ENCODE measurements at places on chromosomes 1 and 21. TPM values are rescaled to one million over a fixed set of nuclear protein-coding genes. Genes with fewer than 3 reads are reported as not detected.

GRCh38 chr1:196214866-196215265, 393.4 kb downstream of the KCNT2 start:
- DNase-seq: no peak

DNA sequence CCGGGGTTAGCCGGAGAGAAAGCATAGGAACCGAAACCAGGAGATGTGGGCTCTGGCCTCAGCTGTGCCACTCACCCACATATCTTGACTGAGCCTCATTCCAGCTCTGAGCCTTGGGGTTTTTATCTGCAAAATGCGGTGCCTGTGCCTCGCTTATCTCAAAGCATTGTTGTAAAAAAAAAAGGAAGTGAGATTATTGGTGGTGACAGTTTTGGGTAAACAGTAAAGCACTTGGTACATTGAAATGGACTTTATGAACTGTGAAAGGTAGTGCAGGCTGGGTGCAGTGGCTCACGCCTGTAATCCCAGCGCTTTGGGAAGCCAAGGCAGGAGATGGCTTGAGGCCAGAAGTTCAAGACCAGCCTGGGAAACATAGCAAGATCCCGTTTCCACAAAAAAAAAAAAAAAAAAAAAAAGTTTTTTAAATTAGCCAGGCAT, 3.8 kb downstream of the PTAFR start:
- DNase-seq: no peak

GRCh38 chr1:172468296-172468695, 24.4 kb upstream of the PIGC start:
- no peak for DNase-seq

GRCh38 chr1:20731057-20731991, 1.2 kb downstream of the SH2D5 start:
- DNase-seq: peak; percentile 29

GRCh38 chr21:36463204-36463603, 16.7 kb downstream of the CLDN14 start:
- DNase-seq: no peak

DNA sequence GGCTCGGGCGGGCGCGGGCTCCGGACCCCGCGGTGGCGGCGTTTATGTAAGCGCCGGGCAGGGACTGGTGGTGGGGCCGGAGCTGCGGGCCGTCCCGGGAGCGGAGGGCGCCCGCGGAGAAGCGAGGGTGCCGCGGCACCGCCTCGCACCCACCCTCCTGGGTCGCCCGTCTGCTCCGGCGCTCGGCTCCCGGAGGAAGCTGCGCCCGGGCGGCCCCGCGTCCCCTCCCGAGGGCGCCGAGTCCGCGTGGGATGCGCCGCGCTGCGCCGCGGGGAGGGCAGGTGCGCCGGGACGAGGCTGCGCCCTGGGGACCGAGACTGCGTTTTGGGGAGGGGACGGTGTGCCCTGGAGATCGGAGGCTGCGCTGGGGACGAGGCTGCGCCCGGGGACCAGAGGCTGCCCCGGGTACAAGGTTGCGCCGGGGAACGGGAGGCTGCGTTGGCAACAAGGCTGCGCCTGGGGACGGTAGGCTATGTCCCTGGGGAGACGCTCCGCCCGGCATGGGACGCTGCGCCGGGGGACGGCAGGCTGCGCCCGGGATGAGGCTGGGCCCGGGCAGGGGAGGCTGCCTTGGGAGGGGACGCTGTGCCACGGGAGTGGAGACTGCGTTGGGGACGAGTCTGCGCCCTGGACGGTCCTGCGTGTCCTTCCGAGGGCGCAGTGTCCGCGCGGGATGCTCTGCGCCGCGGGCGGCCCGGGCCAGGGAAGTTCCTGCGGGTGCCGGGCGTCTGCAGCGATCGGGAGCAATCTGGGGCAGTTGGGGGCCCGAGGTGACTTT, 627 bp downstream of the ADARB1 start:
- DNase-seq: peak; percentile 19

- DNase-seq: no peak
Measured at GRCh38 chr1:204359131-204359473, 627 bp downstream of the PLEKHA6 start.

DNA sequence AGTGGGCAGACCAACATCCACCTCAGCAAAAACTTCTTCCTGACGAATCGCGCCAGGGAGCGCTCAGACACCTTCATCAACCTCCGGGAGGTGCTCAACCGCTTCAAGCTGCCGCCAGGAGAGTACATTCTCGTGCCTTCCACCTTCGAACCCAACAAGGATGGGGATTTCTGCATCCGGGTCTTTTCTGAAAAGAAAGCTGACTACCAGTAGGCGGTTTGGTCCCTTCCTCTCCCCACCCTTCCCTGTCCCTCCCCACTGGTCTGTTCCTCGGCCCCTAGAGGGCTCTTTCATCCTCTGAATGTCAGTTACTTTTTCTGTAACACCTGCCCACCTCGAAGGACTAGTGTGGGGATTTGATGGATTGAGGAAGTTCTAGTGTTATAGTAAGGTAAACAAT, 46.9 kb downstream of the CAPN2 start:
- no peak for DNase-seq

- DNase-seq: no peak
Measured at GRCh38 chr1:22318279-22318981, 133.2 kb upstream of the ZBTB40 start.

DNA sequence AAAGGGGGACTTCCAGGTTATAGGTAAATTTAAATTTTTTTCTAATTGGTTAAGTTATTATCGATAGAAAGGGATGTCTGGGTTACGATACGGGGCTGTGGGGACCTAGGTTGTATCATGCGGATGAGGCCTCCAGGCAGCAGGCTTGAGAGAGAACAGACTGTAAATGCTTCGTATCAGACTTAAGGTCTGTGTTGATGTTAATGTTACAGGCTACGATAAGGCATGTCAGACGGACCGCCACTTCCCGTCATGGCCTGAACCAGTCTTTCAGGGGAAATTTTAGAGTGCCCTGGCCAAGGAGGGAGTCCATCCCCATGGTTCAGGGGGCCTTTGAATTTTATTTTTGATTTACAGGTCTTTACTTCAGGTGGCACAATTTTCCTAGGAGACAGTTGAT, 16.7 kb downstream of the ABCG1 start:
- DNase-seq: no peak

- no peak for DNase-seq
Measured at GRCh38 chr1:165897326-165898303, 70.2 kb downstream of the UCK2 start.

GRCh38 chr1:38029685-38030511, 16.7 kb downstream of the POU3F1 start:
- no peak for DNase-seq

- DNase-seq: no peak
Measured at GRCh38 chr1:97727029-97727428, 193.8 kb downstream of the DPYD start.

GRCh38 chr1:205924460-205924790, 18.8 kb downstream of the SLC26A9 start:
- no peak for DNase-seq

DNA sequence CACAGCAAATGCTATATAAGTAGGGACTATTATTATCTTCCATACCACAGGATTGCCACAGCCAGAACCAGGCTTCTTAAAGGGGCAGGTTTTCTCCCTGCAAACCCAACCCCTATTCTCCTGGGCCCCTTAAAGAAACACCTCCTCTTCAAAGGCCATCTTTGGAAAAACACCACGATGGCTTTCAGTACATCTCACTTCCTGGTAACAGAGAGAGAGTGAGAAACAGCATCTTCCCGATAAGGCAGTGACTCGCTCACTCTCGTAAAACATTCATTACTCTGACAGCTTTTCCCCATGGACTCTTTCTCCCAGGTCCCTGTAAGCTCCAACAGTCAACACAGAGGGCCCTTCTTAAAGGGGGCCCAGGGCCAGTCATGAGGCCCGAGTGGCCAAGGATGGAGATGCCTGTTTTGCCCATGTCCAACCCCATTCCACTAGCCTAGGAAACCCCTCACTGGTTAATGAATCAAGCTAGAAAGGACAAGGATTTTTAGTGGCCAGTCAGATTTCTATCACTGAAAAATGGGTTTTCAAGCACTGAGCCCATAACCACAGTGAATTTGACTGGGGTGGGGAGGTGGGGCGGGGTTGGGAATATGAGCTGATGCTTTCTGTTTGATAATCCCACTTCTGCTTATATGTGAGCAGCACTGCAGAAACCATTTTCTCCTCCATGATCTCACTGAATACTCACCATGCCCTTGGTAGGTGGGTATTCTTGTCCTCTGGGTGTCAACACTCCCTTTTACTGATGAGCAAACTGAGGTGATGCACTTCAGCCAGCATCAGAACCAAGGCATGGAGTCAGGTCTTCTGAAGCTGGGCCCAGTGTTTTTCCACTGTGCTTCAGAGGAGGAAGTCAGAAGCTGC, 3.6 kb upstream of the NAV1 start:
- no peak for DNase-seq

DNA sequence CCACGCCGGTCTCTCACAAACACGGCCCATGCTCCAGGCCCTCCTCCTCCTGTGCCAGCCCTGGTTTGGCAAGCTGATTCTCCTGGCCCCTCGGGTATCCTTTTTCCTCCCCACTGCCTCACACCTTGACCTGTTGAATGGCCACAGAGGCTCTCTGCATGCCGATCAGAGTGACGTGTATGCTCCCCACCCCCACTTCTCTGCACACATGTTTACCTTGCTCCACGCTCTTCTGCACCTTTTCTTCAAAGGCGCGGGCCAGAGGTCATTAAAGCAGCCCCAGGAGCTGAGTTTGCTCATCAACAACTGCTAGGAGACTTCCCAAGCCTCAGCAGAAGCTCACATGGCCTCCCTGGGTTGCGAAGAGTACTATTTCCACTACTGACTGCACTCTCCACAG, 139.3 kb upstream of the EDN2 start:
- DNase-seq: no peak

- DNase-seq: no peak
Measured at GRCh38 chr1:23799570-23800399, 769 bp downstream of the GALE start.

DNA sequence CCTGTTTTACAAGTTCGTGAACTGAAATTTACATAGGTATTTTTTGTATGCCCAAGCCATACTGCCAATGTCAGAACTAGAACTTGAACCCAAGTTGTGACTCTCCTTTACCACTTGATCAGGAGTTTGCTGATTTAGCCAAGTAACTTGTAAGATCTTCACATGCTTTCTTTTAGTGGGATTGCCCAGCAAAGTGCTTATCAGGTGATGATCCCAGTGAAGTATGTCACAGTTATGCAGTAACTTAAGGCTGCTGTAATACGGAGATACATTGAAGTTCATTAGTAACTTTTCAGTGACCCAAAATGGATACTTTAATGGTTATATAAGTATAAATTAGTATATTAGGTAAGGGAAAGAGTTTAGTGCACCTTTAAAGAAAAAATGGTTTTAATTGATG, 3.8 kb downstream of the SRSF11 start:
- no peak for DNase-seq

- no peak for DNase-seq
Measured at GRCh38 chr1:15542388-15543250, 16.0 kb downstream of the DNAJC16 start.

GRCh38 chr1:168400139-168400538, 119.5 kb downstream of the TBX19 start:
- no peak for DNase-seq

DNA sequence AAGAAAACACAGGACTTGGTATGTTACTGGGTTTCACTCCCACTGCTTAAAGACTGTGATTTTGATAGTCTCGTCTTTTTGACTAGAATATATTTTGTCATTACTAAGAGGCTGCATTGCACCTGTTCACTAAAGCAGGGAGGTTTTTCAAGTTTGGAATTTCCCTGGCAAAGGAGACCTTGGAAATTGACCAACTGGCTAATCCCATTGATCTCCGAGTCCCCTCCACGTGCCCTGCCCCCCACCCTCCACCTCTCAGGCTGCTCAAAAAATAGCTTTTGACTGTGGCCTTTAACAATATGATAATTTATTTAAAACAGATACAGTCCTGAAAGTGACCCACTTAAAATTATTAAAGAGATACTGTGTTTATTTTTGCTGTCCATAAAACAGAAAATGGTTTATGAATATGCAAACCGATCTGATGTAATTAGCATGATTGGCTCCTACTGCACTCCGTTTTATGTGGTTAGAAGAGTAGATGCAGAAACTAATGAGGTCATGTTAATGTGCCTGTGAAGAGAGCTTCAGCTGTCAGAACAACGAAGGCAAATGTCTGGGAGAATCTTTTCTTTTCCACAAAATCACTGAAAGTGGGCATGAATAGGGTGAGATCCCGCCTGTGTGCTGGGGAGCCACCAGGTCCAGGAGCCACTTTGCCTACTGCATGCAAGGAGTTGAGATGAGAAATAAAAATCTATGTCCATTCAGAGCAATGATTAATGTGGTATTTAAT, 361.5 kb downstream of the RRAGC start:
- DNase-seq: no peak

DNA sequence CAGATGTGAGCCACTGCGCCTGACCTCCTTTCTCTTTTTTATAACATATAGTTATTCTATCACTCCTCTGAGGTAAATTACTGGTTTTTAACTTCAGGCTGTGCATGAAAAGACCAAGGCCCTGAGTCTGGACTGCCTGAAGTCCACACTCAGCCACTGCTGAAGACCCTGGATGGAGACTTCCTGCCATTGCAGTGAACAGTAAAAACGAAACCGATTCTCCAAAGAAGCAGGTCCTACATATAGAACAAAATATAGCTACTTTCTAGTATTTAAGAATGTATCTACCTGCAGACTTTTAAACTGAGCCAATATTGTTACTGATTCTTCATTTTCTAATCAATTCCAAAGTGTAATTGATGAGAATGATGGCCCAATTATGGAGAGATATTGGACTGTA, 232.8 kb downstream of the CHRM3 start:
- DNase-seq: no peak

DNA sequence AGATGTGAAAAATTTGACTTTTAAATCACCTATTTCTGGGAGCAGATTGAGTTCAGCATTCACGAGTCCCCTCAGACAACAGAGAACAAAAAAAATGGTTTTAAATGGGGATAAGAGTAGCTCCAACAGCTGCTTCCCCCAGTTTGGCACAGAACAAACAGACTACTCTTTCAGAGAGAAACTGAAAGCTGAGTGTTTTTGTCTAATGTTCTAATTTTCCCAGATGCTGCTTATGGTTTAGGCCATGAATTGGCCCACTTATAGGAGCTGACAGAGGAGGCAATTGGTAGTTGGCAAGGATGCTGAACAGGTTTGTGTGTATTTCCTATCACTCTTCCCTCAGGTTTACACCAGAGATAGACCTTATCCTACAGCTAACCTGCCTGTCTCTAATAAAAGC, 1637.4 kb upstream of the PRMT6 start:
- no peak for DNase-seq

- DNase-seq: peak; percentile 53
Measured at GRCh38 chr1:108079440-108080025, 114.6 kb upstream of the VAV3 start.

GRCh38 chr1:202857136-202857610, 31.8 kb downstream of the RABIF start:
- no peak for DNase-seq

- no peak for DNase-seq
Measured at GRCh38 chr1:182833271-182833670, 5.9 kb upstream of the DHX9 start.

Gene COL9A2
- 5.2 TPM for total RNA-seq

Gene BACE2
- total RNA-seq: 1.4 TPM

Gene KRTAP13-2
- not detected for total RNA-seq

Gene CDC42SE1
- total RNA-seq: 482 TPM

Gene RASAL2
- total RNA-seq: not detected

Gene NGF
- total RNA-seq: not detected

Gene BARHL2
- not detected for total RNA-seq

Gene PDZK1
- not detected for total RNA-seq

Gene TIE1
- not detected for total RNA-seq

Gene CACHD1
- 4.9 TPM for total RNA-seq
